ENCODE measurements at places on chromosomes 2 and 18.
A peak's percentile ranks its signal among the peaks of the same experiment; 100 is the strongest.

DNA sequence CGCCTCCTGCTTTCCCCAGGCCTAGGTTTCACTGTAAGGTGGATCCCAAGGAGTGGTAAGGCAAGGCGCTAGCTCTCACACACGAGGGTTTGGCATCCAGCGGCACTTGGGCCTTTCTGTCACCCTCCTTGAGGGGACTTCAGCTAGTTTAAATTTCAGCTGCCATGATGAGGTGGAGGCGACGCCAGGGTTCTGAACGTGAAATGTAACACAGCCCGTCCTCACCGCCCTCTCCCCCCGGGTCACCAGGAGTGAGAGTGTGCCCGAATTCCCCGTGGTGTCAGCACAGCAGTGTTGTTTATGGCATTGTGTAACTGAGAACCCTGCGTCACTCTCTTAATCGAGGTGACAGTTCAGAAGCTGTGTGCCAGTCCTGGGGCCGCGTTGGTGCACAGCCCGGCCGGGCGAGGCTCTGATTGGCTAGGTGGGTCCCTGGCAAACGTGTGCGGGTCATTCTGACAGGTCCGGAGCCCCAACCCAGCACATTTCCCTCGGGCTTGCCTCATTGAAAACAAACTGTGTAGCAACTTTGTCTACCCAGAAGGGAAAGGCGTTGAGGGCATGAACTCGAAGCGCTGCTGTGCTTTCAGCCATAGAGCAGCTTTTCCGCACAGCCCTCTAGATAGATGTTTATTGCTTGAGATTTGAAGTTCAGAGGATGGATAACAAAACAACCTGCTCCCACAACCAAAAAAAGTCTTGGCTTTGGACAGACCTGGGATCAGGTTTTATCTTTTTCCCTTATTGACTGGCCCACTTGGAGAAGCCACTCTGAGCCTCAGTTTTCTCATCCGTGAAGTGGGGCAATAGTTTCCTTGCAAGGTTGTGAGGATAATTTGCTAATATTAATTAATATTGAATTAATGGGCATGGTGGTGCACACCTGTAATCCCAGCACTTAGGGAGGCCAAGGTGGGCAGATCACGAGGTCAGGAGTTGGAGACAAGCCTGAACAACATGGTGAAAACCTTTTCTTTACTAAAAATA is 4.9 kb downstream of the CIDEA start:
- no peak for DNase-seq
- peaks cover under 1% of the 10 kb centered on the region for H3K4me1 ChIP-seq
- peaks cover 5% of the 10 kb centered on the region for H3K27me3 ChIP-seq
- no peak overlapping the region for H3K4me3 ChIP-seq
- H3K36me3 ChIP-seq = no peaks in the 10 kb centered on the region
- H3K27ac ChIP-seq = no peak overlapping the region

DNA sequence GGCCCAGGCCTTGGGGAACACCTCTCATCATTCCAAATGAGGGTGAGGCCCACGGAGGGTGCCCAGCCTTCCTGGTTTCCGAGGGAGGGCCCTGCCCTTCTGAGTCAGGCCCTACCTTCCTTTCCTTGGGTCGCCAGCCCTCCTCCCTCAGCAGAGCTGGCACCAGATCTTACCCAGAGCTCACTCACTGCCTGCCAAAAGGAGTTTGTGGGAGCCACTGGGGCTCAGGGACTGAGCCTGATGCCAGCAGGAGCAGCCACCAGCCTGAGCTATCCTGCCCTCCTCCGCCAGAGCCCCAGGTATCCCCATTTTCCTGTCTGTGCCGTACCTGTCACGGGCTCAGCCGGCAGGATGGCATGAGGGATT is 64.1 kb downstream of the NRP2 start:
- no peak overlapping the region for H3K4me3 ChIP-seq
- H3K27me3 ChIP-seq = no peaks in the 10 kb centered on the region
- H3K27ac ChIP-seq = peak overlapping the region; percentile 33
- H3K36me3 ChIP-seq = no peaks in the 10 kb centered on the region

- DNase-seq = no peak
- H3K27ac ChIP-seq = no peak overlapping the region
- no peaks in the 10 kb centered on the region for H3K27me3 ChIP-seq
- no peaks in the 10 kb centered on the region for H3K36me3 ChIP-seq
- H3K4me1 ChIP-seq = no peaks in the 10 kb centered on the region
- H3K4me3 ChIP-seq = no peak overlapping the region
Observed at GRCh38 chr2:70312560-70312959, 10.7 kb upstream of the FAM136A start.

GRCh38 chr2:193693758-193694157 is 1499.0 kb upstream of the TMEFF2 start:
- no peaks in the 10 kb centered on the region for H3K27me3 ChIP-seq
- no peak for DNase-seq
- no peak overlapping the region for H3K27ac ChIP-seq

- no peaks in the 10 kb centered on the region for H3K27me3 ChIP-seq
- H3K4me3 ChIP-seq = no peak overlapping the region
- H3K4me1 ChIP-seq = no peaks in the 10 kb centered on the region
- no peaks in the 10 kb centered on the region for H3K36me3 ChIP-seq
Observed at GRCh38 chr18:30081122-30081521, 961.4 kb downstream of the DSC3 start.
